ENCODE measurements at places on chromosomes 7 and 10. TPM values are rescaled to one million over a fixed set of nuclear protein-coding genes. Genes with fewer than 3 reads are reported as not detected.

DDIT4 gene
- 52.4 TPM for total RNA-seq

DNA sequence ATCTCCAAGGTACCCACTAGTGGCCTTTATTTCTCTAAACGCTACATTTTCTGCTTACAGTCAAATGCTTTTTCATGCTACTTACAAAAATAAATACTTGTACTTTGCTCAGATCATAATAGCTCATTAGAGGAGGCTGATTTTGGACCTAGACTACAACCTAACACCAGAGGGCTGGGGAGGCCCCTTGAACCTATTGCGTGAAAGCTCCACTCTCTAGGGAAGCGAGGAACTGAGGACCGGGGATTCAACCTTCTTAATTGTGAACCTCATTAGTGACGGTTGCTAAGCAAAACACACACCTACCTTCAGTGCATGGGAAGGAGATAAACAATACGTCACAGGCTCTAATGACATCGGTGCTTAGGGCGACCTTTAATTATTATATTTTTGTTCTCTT lies 92.1 kb downstream of the EBF3 start:
- no peak for DNase-seq

TRUB1 gene
- total RNA-seq = 71.7 TPM

DNA sequence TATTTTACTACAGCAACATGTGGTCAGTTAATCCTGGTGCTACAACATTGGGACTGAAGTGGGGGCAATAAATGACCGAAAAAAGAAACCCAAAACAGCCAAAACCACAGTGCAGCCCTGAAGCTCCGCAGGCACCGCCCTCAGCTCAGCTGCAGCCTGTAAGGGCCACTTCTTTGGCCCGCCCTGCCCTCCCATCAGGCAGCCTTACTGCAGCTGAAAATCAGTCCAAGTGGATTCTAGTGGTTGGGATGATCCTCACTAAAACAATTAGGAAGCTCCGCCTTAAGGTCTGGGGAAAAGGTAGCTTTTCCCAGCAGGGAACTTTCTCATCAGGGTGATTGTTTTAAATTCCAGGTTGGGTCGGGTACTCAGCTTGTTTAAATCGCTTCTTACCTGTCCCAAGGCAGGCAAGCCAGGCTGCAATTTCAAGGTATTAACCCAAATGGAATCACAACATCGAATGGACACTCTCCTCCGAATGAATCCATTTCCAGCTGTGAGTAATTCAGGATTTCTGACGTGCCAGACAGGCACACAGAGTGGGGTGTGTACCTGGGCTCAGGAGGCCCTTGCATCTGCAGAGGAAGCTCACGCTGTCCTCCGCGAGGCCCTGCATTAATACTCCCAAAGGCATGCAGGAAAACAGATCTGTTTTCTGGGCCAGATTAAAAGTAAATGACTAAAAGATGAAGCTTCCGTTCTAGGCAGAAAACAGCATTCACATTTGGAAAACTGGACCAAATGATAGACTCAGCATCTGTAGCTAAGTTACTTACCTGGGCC lies 104.3 kb downstream of the CREB5 start:
- DNase-seq = no peak
